ENCODE measurements at places on chromosomes 12 and 14.
A peak's percentile ranks its signal among the peaks of the same experiment; 100 is the strongest.

DNA sequence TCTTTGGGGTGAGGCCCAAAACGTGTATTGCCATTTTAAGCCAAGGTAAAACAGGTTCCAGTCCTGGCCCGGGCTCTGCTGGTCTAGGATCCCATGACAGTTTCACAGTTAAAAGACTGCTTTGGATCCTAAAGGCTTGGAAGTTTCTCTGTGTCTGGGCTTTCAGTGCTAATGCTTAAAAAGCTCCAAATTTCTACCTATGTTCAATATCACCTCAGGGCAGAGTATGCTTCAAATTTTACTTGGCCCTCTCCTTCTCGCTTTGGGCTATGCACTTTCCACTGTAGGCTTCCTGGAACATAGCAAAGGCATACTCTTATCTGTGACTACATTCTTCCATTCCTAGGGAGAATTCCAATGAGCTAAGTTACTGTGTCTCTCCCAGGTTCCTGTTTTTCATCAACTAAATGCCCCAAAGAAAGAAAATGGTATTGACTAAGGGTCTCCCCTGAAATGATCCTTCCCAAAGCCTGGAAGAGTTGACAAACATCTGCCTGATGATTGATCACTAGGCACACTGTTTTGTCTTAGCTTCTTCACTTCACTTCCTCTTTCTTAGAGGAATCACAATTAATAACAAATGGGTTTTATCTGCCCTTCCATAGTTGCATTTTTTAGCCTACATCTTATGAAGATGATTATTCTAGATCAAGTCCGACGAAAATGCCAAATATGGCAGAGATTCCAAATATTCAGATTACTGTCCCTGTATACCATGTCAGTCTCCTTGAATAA lies 79.4 kb downstream of the TMTC2 start:
- DNase-seq: no peak

DNA sequence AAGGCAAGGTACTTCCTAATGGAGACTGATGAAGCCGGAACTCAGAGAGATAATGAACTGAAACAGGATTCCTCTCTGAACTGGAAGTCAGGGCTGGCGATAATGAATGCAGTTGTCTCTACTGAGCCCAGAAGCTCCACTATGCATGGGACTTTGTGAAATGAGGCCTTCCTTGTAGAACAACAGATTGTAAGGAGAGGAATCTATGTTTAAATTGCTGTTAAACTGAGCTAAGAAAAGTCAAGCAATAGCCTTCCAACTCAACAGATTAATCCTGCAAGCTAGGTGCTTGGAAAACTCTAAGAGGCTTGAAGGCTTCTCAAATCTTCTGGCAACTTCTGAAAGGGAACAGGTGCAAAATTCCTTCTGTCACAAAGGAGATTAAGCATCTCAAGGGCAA lies 119.5 kb upstream of the ARHGAP5 start:
- DNase-seq: no peak

DNA sequence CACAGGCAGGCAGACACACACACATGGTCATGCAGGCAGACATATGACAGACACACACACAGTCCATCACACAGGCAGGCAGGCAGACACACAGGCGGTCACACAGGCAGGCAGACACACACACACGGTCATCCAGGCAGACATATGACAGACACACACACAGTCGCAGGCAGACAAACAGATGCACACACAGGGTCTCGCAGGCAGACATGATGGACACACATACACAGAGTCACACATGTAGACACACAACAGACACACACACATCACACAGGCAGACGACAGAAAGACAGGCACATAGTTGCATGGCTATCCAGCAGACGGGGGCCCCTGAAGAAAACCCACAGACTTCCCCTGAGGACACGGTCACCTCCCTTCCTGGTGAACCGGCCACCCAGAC lies 135.4 kb downstream of the NCOR2 start:
- no peak for DNase-seq

- DNase-seq: no peak
Observed at GRCh38 chr12:750366-751191, 1.8 kb upstream of the WNK1 start.

DNA sequence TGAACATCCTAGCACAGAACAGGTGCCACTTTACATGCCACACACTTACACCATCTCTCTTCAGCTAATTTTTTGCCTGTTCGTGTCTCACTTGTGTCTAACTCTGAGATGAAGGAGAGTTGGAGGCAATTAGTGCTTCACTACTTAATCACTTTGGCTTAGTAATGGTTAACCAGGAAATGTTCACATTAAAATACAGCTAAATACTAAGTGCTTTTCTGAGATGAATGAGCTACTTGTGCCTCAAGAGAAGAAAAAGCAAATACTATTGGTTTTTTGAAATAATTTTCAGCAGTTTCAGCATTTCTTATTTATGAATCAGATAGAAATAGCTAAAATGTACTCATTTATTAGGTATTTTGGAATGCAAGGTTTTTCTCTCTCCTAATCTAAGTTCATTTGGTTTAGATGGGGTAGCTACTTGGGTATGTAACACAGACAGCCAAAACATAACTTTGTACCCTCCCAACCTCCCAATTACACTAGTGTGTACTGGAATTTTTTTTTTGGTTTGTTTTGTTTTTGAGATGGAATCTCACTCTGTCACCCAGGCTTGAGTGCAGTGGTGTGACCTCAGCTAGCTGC lies 1474.1 kb upstream of the SEL1L start:
- no peak for DNase-seq

DNA sequence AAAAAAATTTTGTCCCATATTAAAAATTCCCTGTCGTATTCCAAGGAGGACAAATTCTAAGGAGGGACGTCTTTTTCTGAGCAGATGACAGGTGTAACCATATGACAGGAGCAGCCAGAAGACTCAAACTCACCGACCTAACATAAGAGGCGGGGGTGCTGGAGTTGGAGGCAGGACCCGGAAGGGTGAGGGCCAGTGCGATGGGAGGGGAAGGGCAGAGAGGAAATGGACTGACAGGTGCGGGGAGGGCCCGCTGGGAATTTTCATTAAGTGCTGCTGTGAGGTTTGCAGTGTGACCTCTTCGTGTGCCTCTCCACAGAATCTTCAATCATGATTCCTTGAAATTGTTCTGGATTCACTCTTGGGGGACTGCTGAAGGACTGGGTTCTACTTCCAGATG lies 189.4 kb downstream of the NTF3 start:
- no peak for DNase-seq

DNA sequence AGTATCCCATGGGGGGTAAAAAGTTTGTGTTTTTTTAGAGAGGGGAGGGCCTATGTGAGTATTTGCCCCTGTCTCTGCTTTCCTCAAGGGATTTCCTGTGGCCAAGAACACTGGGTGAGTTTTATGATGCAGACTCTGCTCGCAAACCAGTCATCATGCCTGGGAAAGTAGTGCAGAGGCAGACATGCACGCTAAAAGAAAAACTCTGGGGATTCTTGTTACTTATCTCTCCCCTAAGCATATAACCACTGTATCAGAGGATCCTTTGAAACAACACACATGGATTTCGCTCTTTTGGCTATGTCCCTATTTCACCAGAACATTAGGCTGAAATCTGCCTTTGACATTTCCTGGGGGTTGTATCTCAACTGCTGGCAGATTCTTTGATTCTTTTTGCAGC lies 1845.8 kb upstream of the SEL1L start:
- DNase-seq: no peak

- no peak for DNase-seq
Observed at GRCh38 chr12:57027011-57027804, 10.9 kb upstream of the TAC3 start.

GRCh38 chr14:90193925-90194324 lies 62.4 kb upstream of the PSMC1 start:
- no peak for DNase-seq

DNA sequence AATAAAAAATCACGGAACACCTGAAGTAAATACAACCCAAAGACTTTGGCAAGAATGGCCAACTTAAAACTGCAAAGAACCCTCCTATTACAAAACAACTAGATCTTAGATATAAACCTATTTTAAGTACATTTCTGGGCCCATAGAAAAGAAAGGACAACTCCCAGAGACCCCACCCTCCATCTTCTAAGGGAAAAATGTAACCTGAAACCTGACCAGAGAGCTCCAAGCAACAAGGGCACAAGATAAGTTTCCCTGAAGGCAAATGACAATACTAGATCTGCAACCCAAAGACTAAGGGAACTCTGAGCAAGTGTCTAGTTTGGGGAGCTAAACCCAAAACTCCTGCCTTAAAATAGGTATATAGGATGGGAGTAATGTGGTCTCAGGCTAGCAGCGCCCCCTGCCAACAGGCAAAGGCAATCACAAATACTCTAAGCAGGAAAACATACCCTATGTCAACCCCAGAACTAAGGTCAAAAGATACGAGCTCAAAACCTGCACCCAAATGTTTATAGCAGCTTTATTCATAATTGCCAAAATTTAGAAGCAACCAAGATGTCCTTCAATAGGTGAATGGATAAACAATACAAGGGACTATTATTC lies 218.9 kb downstream of the ITPR2 start:
- DNase-seq: no peak

- no peak for DNase-seq
Observed at GRCh38 chr12:128753438-128753837, 70.3 kb downstream of the SLC15A4 start.

GRCh38 chr12:129873111-129873832 lies 30.6 kb downstream of the TMEM132D start:
- DNase-seq: no peak

DNA sequence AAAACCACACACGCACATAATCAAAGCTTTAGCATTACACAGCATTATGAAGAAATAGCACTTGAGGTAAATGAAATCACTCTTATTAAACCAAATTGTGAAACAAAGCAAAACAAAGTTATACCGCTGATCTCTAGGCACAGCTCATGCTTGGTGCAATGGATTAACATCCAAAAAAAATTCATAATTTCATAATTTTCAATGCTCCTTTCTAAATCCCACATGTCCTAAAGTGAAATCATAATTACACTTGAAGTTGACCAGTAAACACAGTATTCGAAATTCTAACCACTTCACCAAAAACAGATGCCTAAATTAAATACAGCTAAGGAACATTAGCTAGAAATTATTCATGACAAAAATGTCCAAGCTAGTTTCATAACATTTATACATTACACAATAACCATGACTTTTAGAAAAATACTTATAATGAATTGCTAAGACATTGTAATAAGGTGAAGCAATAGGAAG lies 1.5 kb downstream of the MLH3 start:
- no peak for DNase-seq

- no peak for DNase-seq
Observed at GRCh38 chr14:54975856-54976255, 51.0 kb downstream of the WDHD1 start.

DNA sequence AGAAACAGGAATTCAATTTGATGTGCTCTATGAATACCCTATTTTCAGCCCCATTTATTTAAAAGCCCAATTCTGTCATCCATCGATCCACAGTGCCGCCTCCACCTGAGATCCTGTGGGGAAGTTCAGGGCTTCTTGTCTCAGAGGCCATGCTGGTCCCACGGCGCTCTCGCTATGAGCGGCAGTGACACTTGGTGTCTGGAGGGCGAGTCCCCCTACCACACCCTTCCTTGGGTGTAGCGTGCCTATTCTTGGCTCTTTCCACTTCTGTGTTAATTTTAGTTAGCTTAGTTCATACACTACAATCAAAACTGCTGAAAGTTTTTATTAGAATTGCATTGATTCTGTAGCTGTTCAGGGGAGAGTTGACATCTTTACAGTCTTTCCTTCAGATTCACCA lies 73.8 kb downstream of the DDX51 start:
- no peak for DNase-seq

DNA sequence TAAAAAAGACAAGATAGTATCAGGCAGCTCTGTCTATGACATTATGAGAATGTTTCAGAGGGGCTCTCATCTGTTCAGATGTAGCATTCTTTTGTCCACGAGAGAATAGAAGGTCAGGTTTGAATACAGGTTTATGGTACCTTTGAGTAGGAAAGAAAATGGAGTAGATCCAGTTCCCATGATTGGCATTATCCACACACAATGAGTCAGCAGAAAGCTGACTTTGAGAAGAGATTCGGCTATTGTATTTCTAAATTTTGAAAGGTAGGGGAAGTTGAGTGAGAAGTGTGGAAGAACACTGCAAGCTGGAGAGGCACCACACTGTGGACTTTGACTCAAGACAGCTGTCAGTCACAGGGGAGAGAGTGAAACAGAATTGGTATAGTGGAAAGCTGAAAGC lies 135.4 kb downstream of the SYT10 start:
- DNase-seq: no peak

DNA sequence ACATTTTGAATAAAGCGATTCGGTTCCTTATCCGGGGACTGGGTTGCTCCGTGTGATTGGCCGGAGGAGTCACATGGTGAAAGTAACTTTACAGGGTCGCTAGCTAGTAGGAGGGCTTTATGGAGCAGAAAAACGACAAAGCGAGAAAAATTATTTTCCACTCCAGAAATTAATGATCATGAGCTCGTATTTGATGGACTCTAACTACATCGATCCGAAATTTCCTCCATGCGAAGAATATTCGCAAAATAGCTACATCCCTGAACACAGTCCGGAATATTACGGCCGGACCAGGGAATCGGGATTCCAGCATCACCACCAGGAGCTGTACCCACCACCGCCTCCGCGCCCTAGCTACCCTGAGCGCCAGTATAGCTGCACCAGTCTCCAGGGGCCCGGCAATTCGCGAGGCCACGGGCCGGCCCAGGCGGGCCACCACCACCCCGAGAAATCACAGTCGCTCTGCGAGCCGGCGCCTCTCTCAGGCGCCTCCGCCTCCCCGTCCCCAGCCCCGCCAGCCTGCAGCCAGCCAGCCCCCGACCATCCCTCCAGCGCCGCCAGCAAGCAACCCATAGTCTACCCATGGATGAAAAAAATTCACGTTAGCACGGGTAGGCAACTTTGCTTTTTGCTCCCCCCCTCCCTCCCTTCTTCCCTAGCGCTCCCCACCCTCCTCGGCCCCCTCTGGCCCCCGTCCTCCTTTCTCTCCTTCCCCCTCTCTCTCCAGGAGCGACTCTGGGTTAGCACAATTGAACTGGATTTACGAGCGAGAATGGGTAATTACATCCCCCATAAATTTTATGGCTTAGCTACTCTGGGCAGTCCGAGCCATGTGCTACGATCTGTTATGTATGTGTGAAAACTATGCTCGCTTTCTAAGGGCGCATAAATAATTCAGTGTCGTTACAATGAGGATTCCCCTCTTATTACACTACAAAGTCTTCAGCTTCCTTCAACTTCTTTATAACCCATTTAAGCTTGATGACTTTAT lies at the start of gene HOXC4:
HOXC4 (plus strand) TSS at position 85 of the 991 bp plus-strand sequence; CDS start at position 173, 88 bp downstream.
- DNase-seq: peak; percentile 46

DNA sequence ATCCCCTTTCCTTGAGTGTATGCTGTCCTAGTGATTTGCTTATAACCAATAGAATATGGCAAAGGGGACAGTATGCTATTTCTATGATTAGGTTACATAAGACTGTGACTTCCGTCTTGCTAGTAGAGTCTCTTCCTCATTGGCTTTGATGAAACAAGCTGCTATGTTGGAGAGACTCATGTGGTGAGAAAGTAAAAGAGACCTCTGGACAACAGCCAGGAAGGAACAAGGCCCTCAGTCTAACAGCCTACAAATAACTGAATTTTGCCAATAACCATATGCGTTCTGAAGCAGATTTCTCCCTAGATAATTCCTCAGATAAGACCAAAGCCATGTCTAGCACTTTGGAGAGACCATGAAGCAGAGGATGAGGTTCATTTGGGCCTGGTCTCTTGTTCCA lies 134.5 kb upstream of the NAV3 start:
- DNase-seq: no peak

GRCh38 chr12:92987362-92987761 lies 58.3 kb upstream of the EEA1 start:
- peak; percentile 66 for DNase-seq

All from CD4-positive, alpha-beta T cell treated with Interleukin-1 beta for 1 hour (primary cell).